ENCODE measurements at places on chromosomes 3 and 15.

- no peak for DNase-seq
Observed at GRCh38 chr3:189927975-189928895, 192.5 kb downstream of the P3H2 start.

- no peak for DNase-seq
Observed at GRCh38 chr15:44734839-44735481, 1.4 kb upstream of the TRIM69 start.

GRCh38 chr3:21174461-21174860, 576.5 kb downstream of the ZNF385D start:
- DNase-seq, result no peak

DNA sequence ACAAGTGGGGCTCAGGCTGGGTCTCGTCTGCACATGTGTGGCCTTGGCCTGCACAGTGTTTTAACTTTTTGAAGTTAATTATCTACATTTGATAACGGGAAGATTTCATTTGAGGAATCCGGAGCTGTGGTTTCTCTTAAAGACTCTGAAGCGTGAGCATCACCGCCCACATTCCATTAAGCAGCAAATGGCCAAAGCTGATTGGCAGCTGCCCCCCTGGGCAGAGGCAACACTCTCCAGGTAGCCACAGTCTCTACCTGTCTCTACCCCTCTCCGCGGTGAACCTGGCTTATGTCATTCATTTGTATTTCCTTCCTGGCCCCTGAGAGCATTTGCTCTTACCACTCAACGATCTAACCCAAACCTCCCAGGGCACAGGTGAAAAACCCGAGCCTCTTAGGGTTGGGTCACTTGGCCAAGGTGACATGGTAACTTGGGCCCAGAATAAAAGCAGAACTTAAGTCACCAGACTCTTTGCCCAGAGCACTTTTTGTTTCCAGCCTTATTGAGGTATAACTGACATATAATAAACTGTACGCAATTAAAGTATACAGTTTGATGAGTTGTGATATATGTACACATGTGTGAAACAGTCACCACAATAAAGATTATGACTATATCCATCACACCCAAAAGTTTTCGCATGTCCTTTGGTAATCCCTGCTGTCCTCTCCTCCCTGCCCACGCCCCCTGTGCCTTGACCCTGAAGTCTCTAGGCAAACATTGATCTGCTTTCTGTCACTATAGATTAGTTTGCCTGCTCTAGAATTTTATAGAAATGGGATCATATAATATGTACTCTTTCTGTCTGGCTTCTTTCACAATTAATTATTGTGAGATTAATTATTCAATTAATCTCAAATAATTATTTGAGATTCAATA, 245.7 kb upstream of the HES1 start:
- DNase-seq, result no peak

- no peak for DNase-seq
Observed at GRCh38 chr3:56459104-56459496, 9.2 kb downstream of the ERC2 start.

GRCh38 chr15:80967451-80967850, 22.2 kb downstream of the MESD start:
- DNase-seq, result no peak

GRCh38 chr15:73870700-73871408, 2.5 kb upstream of the TBC1D21 start:
- no peak for DNase-seq

DNA sequence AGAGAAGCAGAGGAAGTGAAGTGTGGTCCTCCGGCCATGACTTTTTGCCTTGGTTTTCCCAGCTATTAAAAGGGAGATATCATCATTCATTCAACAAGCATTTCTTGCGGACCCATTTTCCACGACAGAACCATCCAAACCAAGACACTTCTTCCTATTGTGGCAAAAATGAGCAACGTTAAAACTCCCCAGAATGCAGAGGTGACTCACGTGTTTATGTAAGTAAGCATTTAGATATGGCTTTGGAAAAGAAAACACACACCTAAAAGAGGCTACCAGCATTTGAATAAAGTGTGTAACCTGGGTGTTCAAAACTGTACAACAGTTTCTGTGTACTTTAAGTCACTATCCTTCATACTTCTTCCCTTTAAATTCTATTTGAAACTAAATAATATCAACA, 181.3 kb downstream of the RORA start:
- no peak for DNase-seq

DNA sequence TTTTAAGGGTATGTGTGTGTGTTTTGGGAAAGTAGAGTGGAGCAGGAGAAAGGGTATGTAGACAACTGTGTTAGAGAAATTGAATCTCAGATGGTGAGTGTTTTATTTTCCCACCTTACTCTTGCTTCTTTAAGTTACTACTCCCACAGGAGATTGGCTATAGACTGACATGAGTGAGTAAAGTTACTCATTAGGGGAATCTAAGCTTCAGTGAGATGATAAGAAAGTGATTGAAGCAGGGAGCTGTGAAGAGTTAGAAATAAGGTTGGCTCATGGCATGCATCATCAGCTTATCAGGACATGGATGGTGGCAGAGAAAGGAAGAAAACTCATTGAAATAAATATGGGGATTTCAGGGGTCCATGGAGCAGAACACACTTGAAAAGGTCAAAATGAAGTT, 88.9 kb downstream of the MBNL1 start:
- no peak for DNase-seq

DNA sequence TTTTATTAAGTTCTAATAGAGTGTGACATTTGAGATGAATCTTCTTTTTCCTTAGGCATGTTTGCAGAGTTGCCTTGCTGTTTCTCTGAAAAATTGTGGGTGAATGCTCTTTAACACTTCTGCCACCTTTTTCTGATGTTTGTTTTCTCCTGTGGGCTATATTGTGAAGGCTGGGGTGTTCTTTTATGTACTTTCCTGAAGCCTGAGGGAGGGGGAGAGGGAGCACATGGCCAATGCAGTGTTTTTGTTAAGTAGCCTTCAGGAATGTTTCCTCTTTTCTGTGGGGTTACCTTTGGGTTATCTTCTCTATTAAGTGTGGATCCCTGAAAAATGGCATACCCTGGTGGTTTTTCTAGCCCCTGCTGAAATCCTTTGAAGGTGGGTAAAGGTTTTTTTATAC, 50.2 kb downstream of the CMC1 start:
- DNase-seq, result no peak

- DNase-seq, result no peak
Observed at GRCh38 chr3:159252274-159252673, 450.4 kb downstream of the MFSD1 start.

- DNase-seq, result no peak
Observed at GRCh38 chr3:159919873-159920272, 68.8 kb upstream of the IL12A start.

GRCh38 chr3:130915567-130916292, 21.8 kb downstream of the ATP2C1 start:
- DNase-seq, result no peak

- no peak for DNase-seq
Observed at GRCh38 chr15:70270752-70271111, 173.0 kb upstream of the TLE3 start.

DNA sequence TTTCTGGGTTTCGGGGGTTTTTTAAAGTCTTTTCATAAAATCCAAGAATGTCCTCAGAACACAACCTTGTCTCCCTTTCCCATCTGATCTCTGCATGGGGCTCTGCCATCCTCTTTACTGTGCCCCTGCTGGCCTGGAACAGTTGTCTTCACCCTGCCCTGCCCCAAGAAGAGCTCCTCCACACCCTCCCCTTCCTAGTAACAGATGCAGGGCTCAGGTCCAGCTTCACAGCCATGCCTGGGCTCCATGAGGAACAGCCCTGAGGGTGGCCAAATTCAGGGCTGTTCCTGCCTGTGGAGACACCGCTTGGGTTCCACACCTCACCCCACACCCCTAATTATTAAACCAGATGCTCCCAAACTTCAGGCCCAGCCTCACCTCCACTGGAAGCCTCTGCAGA, 12.9 kb upstream of the ULK3 start:
- DNase-seq, result no peak

- no peak for DNase-seq
Observed at GRCh38 chr15:25954398-25954797, 91.3 kb upstream of the ATP10A start.

- DNase-seq, result no peak
Observed at GRCh38 chr3:5120446-5120845, 1.6 kb upstream of the ARL8B start.

- no peak for DNase-seq
Observed at GRCh38 chr15:44490622-44491021, 46.3 kb upstream of the EIF3J start.

GRCh38 chr3:68057637-68058320, 403.4 kb upstream of the SUCLG2 start:
- peak; percentile 75 for DNase-seq

DNA sequence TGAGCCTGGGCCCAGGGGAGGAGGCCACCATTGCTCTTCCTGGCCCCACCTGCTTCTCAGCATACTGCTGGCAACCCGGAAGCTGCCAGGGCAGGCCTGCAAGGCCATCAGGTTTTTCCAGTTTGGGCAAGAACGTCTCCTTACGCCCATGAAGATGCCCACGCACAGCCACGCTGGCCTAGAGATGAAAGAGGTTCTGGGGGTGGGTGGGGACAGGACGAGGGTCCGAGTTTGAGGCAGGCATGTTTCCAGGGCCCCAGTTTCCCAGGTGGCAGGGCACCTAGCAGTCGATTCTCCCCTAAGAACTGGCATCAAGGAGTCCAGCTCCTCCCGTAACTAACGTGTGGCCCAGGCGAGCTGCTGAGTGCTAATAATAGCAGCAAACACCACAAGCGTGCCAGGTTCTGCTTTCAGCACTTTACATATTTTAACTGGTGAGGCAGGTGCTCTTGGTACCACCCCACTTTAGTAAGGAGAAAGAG, 45.8 kb downstream of the ZNF710 start:
- DNase-seq, result no peak

Data from T-cell (primary cell).